ENCODE measurements at places on chromosomes 12 and 14. TPM values are rescaled to one million over a fixed set of nuclear protein-coding genes. Genes with fewer than 3 reads are reported as not detected.

PUS7L gene
- 16.0 TPM for total RNA-seq

WNT1 gene
- total RNA-seq: not detected

ZDHHC22 gene
- 11.3 TPM for total RNA-seq

DNA sequence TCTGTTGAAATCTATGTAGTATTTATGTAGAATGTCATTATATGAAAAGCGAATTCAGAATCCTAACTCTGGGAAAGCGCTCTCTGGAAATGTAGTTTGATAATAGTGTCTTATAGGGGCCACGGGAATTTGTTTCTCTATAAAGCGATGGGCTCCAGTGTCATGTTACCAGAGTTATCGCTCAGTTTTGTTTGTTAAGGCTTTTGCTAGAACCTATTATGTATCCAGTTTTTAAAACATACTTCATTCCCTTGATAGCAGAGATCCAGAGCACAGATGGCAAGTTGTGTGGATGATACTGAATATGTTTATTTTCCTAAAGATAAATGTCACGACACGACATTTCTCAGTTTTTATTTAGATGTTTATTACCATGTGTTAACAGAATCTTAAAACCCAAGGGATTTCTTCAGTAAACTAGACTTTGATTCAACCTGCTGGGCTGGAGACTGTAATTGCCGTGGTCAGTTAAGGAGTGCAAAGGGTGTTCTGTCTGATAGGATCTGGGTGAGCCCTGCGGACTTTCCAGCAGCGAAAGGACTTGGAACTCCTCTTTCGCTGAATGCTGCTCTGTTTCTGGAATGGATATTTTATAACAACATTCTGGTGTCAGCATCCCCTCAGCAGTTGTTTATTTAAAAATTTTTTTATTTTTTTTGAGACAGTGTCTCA, 1.7 kb upstream of the DNAH10 start:
- H3K4me1 ChIP-seq: no peaks in the 10 kb centered on the region
- peaks cover 15% of the 10 kb centered on the region for H3K36me3 ChIP-seq
- H3K4me3 ChIP-seq: no peak overlapping the region
- no peaks in the 10 kb centered on the region for H3K27me3 ChIP-seq
- DNase-seq: no peak
- H3K27ac ChIP-seq: no peak overlapping the region

All from H9 (cell line).